ENCODE measurements at places on chromosomes 5 and 9. TPM values are rescaled to one million over a fixed set of nuclear protein-coding genes. Genes with fewer than 3 reads are reported as not detected.
A peak's percentile ranks its signal among the peaks of the same experiment; 100 is the strongest.

DNA sequence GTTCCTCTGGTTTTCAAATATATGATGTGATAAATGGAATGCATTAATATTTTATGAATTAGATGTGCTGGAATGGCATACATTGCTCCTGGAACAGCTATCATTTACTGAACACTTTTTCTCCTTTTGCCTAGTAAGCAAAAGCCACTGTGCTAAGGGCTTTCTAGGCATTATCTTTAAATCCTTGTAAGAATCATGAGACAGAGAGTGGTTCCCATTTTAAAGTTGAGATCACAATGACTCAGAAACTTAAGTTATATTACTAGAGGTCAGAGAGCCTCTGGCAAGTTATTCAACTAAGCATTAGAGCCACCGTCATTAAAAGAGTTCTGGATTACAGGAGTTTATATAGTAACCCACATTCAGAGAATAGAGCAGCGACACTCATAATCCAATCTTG lies 26.7 kb upstream of the FSD1L start:
- H3K4me1 ChIP-seq, result no peaks in the 10 kb centered on the region
- no peaks in the 10 kb centered on the region for H3K27me3 ChIP-seq
- no peak overlapping the region for H3K4me3 ChIP-seq
- H3K27ac ChIP-seq, result no peak overlapping the region
- H3K36me3 ChIP-seq, result no peaks in the 10 kb centered on the region

DNA sequence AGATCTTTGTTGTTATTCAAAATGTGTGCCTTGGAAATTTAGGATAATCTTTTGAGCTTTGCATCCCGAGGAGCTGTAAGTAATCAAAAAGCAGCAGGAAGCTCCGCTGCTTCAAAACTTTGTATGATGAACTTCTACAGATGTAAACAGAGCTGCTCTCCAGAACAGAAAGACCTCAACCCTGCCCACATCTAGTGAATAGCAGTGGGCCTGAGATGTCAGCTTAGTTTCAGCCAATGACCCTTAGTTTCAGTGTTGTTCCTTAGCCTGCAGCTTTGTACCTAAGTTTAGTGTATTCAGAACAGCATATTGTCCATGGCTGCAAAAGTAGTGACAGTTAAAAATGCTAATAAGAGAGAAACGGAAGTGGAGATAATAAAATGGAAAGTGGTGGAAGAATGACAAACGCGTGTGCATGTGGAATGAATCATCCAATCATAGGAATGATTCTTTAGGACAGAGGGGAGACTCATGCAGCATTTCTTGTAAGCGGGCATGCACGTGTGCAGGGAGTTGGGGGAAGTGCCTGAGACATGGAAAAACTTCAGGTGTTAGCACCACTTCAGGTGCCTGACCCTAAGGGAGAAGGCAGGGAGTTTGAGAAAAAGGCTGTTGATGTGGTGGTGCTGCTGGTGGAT lies 24.9 kb downstream of the SNX24 start:
- peaks cover 7% of the 10 kb centered on the region for H3K36me3 ChIP-seq
- no peak overlapping the region for H3K4me3 ChIP-seq
- no peak for DNase-seq
- no peaks in the 10 kb centered on the region for H3K4me1 ChIP-seq

DNA sequence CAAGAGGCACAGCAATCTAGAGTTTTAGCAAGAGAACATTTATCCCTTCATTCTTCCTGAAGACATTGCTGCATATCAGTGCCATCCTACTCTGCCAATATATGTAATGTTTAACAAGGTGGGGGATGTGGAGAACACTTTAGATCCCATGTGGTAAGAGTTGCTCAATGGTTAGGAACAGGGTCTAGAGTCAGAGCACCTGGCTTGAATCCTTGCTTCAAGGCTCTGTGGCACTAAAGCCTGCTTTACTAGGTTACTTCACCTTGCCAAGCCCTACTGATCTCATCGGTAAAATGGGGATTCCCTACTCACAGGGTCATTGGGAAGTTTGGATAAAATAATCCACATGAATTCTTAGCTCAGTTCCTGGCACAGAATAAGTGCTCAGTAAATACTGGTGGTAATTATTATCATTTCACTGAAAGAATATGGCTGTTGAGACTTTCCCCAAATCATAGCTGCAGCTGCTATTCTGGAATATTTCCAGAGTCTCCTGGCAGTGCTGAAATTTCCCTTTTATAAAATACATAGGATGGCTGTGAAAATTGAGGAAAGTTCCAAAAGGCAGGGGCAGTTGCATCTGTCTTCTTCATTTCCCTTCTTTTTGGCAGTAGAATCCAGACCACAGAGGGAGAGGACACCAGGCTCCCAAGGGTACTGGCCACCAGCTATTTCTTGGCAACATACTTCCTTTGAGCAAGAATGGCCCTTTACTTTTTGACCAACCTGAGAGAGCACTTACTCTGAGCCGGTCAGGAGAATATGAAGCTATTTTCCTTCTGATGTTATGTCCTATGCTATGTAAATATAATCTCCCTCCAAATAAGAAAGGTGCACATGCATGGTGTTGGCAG lies 142.8 kb downstream of the PALM2AKAP2 start:
- H3K27ac ChIP-seq, result no peak overlapping the region
- no peaks in the 10 kb centered on the region for H3K27me3 ChIP-seq

GRCh38 chr9:116032683-116033440 lies 120.7 kb upstream of the PAPPA start:
- H3K4me3 ChIP-seq, result no peak overlapping the region
- no peaks in the 10 kb centered on the region for H3K27me3 ChIP-seq
- no peaks in the 10 kb centered on the region for H3K4me1 ChIP-seq
- H3K27ac ChIP-seq, result no peak overlapping the region

- H3K36me3 ChIP-seq, result no peaks in the 10 kb centered on the region
- no peak overlapping the region for H3K4me3 ChIP-seq
- H3K27me3 ChIP-seq, result no peaks in the 10 kb centered on the region
Observed at GRCh38 chr5:121533814-121534213, 317.9 kb upstream of the FTMT start.

GRCh38 chr5:68196876-68197275 lies 18.7 kb upstream of the PIK3R1 start:
- peak; percentile 39 for DNase-seq
- no peaks in the 10 kb centered on the region for H3K36me3 ChIP-seq
- H3K27ac ChIP-seq, result no peak overlapping the region

The EPB41L4A gene
- polyA plus RNA-seq, result 4.4 TPM

The LCN9 gene
- polyA plus RNA-seq, result not detected

The PLCXD3 gene
- 2.3 TPM for polyA plus RNA-seq

The TICAM2 gene
- 2.3 TPM for polyA plus RNA-seq

The TMC1 gene
- 0.33 TPM for polyA plus RNA-seq
